Naive thymus-derived CD8-positive, alpha-beta T cell (primary cell): ENCODE measurements at places on chromosomes 2 and 18. TPM values are rescaled to one million over a fixed set of nuclear protein-coding genes. Genes with fewer than 3 reads are reported as not detected.

The SFTPB gene
- not detected for polyA plus RNA-seq

The CFAP221 gene
- polyA plus RNA-seq: not detected

The C2orf81 gene
- 3.2 TPM for polyA plus RNA-seq

The RUFY4 gene
- polyA plus RNA-seq: not detected

The SPATA3 gene
- not detected for polyA plus RNA-seq

The SCG2 gene
- not detected for polyA plus RNA-seq
